Activated T-cell treated with anti-CD3 and anti-CD28 coated beads for 24 hours (primary cell): ENCODE measurements at places on chromosomes 11 and 22.

- DNase-seq: no peak
These were observed 327.4 kb downstream of the MN1 start for GRCh38 chr22:27474112-27474571.

GRCh38 chr11:48045536-48045935 is 65.2 kb downstream of the PTPRJ start:
- no peak for DNase-seq

DNA sequence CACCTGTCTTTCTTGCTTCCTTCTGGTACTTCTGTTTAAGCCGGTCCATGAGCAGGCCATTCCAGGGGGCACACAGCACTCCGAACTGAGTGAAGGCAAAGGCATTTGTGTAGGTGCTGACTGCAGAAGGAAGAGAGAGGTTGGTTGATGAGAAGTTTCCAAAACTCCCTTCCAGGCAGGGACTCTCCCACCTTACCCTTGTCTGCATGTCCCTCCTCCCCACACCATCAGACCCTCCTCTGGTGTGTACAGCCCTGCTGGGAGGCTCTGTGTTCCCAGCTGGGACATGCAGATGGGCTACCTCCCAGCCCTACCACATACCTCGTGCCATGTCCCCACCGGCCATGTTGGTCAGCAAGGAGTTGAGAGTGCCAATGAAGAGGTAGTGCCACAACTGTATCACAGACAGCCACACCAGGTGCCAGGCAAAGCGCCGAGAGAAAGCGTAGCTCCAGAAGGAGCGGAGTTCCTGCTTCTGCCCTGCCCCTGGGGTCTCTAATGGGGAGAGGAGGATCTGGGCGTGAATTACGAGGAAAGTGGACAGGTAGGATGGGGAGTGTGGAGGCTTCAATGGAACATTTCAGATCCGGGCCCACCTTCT is 12.2 kb downstream of the SLC43A3 start:
- no peak for DNase-seq

GRCh38 chr11:64406221-64406946 is 47.4 kb downstream of the RPS6KA4 start:
- DNase-seq: no peak

DNA sequence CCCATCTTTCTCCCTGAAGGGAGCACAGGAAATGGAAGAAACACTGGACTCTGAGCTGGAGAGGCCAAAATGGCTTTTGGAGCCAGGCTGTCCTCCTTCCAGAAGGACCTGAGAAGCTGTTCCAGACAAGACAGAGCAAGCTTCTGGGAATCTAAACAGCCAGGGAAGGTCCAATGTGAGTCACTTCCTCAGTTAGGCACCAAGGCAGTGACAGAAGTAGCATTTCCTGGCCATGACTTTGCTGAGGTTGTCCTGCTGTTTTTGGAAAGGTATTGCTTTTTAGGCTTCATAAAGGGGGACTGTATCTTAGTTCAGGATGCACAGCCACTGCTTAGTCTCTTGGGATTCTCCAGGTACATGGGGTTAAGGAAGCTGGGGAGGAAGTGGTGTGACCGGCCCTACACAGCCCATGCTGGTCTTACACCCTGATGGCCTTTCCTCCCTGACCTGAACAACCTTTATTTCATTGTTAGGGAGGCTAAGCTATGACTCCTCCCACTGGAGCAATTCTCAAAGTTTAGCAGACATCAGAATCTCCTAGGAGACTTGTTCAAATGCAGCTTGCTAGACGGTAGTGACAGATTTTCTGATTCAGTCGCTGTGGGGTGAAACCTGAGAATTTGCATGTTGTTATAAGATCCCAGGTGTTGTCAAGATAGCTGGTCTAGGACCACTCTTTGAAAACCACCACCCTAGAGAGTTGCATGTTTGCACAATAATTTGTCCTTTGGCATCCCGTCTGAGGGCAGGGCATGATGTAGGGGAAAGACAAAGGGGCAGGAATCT is 6.8 kb upstream of the INSC start:
- no peak for DNase-seq

DNA sequence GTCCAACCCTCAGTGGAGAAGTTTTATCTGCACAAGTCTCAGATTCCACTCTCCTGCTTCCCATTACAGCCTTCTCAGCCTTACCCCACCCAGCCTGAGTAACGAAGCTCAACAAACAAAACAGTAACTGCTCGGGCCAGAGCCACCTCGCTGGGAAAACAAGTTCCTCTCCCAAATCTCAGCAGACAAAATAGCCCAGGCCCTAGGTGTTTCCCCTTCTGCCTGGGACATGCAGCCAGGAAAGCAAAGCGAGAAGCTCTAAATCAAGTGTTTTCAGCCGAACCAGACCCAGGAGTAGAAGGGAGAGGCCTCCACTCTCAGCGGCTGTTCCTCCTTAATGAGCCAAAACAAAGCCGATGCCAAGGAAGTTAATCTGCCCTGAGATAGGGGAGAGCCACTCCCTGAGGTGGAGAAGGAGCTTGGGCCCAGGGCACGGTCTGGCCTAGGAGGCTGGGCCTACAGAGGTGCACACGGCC is 44.0 kb downstream of the LIF start:
- DNase-seq: no peak

DNA sequence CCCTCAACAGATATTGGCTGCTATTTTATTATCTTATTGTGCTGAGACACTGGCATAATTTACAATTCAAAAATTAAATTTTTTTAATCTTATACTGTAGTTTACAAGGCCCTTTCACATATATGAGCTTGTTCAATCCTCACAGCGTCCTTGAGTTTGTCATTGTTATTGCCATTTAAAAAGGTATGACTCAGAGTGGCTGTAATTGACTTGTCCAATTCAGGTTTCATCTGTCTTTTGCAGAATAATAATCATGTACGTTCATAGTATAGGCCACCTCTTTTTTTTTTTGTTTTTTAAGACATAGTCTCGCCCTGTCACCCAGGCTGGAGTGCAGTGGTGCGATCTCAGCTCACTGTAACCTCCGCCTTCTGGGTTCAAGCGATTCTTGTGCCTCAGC is 11.5 kb downstream of the PTPRJ start:
- no peak for DNase-seq

DNA sequence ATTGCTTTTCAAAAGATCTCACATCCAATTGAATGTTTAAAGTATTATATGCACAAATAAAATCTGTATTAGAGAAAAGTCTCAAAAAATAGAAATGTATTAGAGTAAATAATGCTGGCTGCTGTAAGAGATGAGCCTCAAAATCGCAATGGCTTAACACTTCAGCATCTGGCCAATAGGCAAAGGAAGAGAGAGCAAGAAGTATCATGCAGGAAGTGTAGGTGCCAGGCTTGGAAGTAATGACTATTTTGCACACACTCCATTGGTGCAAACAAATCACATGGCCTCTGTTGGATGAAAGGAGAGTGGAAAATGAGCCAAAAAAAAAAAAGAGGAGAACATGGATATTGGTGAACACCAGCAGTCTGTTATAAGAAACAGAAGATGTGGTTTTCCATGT is 193.0 kb upstream of the E2F8 start:
- DNase-seq: no peak

DNA sequence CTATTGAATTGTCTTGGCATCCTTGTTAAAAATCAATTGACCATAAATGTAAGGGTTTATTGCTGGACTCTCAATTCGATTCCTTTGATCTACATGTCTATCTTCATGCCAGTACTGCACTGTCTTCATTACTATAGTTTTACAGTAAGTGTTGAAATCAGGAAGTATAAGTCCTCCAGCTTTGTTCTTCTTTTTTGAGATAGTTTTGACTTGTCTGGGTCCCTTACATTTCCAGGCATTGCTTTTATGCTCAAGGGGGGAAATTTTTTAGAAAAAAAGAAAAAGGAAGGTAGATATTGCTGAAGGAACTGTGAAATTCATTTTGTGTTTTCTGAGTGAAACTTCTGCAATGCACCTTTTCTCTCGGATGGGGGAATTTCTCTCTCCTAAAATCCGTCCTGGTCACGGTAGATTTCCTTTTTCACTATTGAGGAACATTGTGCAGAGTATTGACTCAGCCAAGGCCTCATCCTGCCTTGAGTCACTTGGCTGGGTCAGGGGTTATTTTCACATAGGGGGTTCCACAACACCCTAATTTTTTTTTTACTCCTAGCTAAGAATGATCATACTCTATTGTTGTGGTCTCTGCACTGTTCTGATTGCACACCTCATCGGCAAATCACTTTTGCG is 2.8 kb upstream of the ACER3 start:
- no peak for DNase-seq

DNA sequence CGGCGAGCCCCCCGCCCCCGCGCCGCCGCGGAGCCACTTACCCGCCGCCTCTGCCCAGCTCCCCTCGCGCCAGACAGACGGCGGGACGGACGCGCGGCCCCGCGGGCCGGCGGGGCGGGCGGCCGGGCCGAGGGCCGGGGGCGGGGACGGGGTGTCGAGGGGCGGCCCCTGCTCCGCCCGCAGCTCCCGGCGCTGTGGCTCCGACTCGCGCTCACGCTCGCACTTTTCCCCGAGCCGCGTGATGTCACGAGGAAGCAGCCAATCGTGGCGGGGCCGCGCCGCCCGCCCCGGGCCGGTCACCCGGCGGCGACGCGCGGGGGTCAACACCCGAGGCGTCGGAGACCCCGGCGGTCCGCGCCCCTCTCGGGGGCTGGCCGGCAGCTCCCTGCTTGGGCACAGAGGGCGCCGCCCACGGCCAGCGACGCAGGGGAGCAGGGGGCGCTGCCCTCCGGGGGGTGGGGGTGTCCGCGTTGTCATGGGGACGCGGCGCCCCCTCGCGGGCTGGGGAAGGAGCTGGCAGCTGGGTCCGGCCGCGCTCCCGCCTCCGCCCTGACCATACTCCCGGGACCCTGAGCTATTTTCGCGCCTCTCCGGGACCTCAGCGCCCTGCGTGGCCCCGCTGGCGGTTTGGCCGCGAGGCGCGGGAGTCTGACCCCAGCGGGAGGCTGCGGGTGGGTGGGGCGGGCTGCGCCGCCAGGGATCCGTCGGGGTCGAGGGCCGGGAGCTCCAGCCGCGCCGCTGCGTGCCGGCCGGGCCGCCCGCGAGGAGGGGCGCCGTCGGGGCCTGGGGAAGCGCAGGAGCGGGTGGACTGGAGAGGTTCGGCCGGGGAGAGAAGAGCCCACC is at the start of gene CHRM4:
Gene CHRM4 (minus strand): TSS at position 199 of the 843 bp plus-strand sequence. CDS start 5,219 bp downstream, outside the sequence.
- DNase-seq: no peak

DNA sequence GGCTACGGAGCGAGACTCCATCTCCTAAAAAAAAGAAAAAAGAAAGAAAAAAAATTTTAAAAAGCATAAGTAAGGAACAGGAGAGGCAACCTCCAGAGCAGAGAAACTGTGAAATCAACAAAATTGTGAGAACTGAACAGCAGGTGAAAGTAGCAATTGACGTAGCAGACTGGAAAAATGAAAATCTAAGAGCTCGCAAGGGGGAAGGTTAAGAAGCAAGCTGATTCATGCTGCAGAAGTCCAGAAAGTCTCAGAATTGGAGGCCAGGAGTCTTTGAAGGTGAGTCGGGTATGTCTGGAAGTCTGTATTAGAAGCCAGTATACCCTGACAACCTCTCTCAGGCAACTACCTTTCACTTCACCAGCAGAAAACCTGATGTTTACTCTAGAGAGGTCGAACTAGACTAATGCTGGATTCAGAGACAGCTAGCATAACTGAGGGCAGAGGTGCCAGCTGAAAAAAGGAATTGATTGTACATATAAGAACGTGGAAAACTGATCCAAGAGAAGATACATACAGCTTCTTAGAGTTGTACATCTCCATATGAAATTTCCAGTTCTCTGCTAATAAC is 161.5 kb downstream of the WNT11 start:
- no peak for DNase-seq

DNA sequence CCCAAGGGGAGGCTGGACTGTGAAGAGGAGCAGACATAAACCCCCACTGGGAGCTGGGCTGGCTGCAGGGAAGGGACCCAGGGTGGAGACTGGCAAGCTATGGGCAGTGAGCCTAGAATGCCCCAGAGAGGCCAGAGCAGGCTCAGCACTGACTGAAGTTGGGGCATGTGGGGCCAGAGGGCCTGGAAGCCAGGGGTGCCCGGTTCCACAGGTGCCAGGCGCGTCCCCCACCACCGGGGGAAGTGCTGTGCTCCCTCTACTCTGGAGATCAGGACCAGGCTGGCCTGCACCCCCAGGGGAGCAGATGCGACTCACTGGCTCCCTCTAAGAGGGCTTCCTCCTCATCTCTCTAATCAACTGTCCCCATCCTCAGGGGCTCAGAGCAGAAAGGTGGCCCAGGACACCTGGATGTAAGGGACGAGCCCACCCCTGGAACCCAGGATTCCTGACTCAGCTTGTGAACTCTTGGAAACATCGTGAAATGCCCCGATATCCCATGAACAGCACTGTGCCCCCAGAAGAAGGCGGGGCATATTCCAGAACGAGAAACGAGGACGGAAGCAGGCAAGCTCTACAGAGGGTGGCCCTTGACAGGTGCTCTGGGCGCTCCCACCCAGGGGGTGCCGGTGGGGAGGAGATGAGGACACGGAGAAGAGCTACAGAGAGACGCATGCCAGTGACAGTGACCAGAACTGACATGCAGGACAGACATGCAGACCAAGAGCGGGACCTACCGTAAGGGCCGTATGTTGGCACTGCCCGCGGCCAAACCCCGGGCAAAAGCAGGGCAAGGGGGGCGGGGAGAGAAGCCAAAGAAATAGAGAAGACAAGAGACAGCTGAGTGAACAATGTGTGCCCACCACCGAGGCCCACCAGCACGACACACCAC is 20.4 kb downstream of the MAFF start:
- DNase-seq: no peak

- DNase-seq: no peak
These were observed 143.4 kb downstream of the CRYBB2 start for GRCh38 chr22:25362883-25363240.

- no peak for DNase-seq
These were observed 20.5 kb upstream of the AMOTL1 start for GRCh38 chr11:94747601-94748041.

- DNase-seq: no peak
These were observed 631.3 kb upstream of the ANO5 start for GRCh38 chr11:21561581-21561980.

GRCh38 chr11:64577202-64577601 is 13.8 kb upstream of the SLC22A12 start:
- DNase-seq: no peak

DNA sequence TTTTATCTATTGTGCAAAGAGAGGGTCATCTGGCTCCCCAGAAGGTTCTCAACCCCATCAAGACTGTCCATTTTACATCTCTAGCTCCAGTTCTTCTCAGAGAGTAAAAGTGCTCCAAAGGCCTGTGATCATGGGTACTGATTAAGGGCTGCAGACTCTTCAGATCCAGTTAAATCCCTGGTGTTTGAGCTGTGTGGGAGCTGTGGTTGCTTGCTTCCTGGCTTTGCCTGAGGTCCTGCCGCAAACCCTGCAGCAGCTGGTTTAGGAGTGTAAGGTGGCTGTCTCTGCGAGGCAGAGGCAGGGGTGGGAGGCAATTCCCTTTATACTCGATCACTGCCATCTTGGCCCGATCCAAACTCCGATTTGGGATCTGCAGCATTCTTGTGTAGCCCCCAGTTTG is 1.2 kb downstream of the MRPL17 start:
- no peak for DNase-seq

GRCh38 chr22:35220221-35220620 is 37.1 kb upstream of the HMGXB4 start:
- no peak for DNase-seq

DNA sequence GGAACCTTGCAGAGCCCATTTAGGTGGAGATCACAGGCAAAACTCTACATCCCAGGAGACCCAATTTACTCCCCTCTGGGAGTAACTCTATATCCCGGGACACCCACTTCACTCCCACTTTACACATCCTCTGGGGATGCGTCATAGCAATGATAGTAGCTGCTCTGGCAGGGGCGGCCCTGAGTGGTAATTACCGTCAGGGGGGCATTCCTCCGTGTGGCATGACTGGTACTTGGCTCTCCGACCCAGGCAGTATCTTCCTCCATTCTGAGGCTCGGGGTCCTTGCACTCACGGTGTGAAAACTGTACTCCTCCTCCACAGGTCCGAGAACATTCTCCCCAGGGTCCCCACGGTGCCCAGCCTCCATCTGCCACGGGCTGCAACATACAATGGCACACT is 17.2 kb downstream of the ADAMTS8 start:
- no peak for DNase-seq
